Activated CD8-positive, alpha-beta T cell treated with anti-CD3 and anti-CD28 coated beads, Interleukin-2, amount 10 ng/mL, durations not matched to agents 7 days and 5 days (primary cell): ENCODE measurements at places on chromosomes 1 and 21. TPM values are rescaled to one million over a fixed set of nuclear protein-coding genes. Genes with fewer than 3 reads are reported as not detected.

DNA sequence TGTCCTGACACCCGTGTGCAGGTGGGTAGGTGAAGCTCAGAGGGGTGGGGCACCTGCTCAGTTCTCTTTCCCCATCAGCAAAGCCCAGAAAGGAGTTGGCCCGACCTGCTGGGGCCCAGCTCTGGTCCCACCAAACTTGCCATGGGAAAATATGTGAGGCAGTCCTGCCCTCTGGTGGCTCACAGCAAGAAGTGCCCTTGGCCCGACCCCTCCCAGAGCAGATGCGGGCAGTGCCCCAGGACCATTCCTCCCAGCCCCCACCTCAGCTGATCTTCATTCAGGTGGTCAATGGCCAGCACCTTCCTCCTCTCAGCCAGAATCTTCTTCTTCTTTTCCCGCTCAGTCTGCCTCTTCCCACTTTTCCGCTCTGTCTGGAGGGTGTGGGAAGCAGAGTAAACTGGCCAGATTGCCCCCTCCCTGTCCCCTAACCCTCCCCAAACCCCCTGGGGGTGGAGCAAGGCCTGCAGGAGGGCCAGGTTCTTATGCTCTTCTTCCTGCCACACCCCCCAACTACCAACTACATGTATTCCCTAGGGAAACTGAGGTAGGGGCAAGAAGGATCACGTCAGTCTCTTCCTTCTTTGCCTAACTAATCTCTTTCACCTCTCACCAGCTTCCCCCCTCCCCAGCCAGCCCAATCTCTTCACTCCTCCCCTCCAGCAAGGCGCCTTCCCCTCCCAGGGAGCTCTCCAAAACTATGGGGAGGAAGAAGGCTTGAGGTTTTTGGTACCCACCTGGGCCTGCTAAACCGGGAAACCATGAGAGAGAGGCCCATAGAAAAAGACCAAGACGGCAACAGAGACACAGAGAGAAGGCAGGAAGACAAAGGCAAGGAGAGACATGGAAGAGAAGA is 15.6 kb downstream of the TNNT2 start:
- H3K4me1 ChIP-seq: no peaks in the 10 kb centered on the region
- H3K27ac ChIP-seq: no peak overlapping the region
- no peak overlapping the region for H3K4me3 ChIP-seq
- no peaks in the 10 kb centered on the region for H3K36me3 ChIP-seq
- peaks cover 4% of the 10 kb centered on the region for H3K27me3 ChIP-seq

DNA sequence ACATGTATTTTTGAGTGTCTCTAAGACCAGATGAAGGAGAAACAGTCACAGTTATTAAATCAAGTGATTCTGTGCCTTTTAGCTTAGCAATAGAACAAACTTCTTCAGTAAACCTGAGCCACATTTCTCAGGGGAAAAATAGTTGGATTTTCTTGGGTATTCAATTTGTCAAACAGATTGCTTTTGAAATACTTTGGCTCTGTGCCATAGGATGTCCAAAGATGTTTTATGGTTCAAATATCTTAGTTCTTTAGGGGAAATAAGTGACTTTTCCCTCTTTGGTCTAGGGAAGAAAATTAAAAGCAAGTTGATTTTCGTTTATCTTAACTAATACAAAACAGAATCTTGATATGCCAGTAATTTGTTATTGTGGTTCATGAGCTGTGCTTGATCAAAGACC is 125.9 kb downstream of the ATP5PO start:
- no peak overlapping the region for H3K4me3 ChIP-seq
- no peaks in the 10 kb centered on the region for H3K36me3 ChIP-seq
- no peaks in the 10 kb centered on the region for H3K4me1 ChIP-seq
- H3K27me3 ChIP-seq: no peaks in the 10 kb centered on the region
- no peak for DNase-seq

- H3K36me3 ChIP-seq: no peaks in the 10 kb centered on the region
- H3K4me3 ChIP-seq: no peak overlapping the region
- no peak overlapping the region for H3K27ac ChIP-seq
These were observed 33.3 kb upstream of the RCC2 start for GRCh38 chr1:17472814-17473213.

DNA sequence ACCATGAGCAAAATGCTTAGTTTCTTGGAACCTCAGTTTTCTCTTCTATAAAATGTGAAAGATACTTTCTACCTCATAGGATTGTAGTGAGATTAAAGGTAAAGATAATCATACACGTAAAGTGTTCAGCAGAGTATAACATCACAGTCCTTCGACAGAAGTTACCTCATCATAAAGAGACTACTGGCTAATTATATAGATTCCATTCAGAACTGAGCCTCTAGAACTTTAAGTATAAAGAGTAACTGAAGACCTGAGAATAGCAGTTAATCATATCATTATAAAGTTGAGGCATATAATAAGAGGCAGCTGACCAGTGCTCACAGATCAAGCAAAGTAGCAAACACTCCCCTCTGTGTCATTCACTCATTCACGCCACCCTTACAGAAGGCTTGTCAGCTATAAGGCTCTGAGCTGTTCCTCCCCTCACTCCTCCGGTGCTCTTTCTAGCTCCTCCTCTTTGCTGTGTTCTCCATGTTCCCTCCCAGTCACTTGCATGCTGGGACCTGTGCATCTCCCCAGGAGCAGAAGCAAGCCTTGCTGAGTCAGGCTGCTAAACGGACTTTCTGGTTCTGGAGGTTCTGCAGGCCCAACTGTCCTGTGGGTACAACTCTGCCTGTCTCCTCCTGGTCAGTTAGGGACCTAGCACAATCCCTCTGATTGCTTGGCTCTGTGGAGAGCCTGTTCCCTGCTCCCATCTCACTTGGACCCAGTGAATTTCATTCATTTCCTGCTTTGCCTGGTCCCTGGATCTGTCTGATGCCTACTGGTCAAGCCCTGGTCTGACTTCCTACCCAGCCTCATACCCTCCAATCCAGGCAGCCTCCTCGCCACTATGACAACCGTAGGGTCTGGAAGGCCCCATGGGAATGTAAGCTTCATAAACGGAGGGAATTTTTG is 28.3 kb upstream of the LY9 start:
- peak overlapping the region; percentile 82 for H3K4me3 ChIP-seq
- peaks cover 51% of the 10 kb centered on the region for H3K4me1 ChIP-seq
- peaks cover 10% of the 10 kb centered on the region for H3K36me3 ChIP-seq
- no peaks in the 10 kb centered on the region for H3K27me3 ChIP-seq
- peak overlapping the region; percentile 95 for H3K27ac ChIP-seq

DNA sequence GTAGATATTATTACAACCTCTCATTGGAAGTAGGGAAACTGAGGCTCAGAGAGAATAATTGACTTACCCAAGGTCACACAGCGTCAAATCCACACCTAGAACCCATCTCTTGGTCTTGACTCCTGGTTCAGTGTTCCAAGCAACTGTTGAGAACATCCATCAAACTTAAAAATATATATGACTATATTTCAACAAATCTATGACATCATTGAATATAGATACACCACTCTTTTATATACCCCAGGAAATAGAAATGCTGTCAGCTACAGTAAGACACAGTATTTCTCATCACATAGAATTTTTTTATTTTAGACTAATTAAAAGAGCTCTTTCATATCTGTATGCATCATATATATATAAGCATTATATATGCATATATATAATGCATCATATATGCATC is 56.9 kb downstream of the RUNX3 start:
- H3K4me1 ChIP-seq: peaks cover 13% of the 10 kb centered on the region
- no peak for DNase-seq
- H3K27ac ChIP-seq: no peak overlapping the region
- H3K4me3 ChIP-seq: no peak overlapping the region
- peaks cover 25% of the 10 kb centered on the region for H3K27me3 ChIP-seq

SARS1 gene
- total RNA-seq: 145 TPM

ASPM gene
- total RNA-seq: 87.5 TPM

RNU1-2 gene
- 2,232 TPM for total RNA-seq

PALMD gene
- total RNA-seq: not detected

CNKSR1 gene
- total RNA-seq: 1.4 TPM
